ENCODE measurements at places on chromosomes 16 and 17.

DNA sequence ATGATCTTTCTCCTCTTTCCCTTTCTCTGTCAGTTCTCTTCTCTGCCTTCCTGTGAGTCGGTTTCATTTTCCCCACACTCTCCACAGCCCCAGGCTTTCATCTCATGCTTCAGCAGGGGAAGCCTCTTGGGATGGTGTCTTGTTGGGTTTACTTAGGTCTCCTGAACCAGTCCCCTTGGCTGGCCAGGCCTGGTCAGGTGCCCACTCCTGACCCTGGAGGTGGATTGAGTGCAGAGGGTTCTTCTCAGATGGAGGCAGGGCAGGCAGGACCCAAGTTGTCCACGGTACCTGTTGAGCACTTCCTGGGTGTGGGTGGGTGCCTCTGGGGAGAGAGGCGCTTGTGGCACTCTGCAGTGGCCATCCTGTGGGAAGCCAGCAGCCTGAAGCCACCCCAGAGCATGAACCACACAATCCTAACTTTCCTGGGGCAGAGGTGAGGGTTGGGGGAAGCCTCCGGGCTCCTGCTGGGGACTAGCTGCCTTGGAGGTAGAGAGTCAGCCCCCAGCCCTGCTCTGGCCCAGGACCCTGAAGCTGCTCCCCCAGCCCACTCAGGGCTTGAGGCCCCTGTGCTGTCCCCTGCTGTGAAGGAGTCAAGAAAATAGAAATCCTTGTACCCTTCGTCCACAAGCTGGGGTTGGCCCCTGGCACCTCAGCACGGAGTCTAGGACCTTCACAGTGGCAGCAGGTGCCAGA lies 2.0 kb upstream of the RAP1GAP2 start:
- DNase-seq: no peak

GRCh38 chr16:49461517-49461951 lies 87.9 kb downstream of the C16orf78 start:
- no peak for DNase-seq

- no peak for DNase-seq
Observed at GRCh38 chr16:66824006-66824405, 6.8 kb downstream of the NAE1 start.

DNA sequence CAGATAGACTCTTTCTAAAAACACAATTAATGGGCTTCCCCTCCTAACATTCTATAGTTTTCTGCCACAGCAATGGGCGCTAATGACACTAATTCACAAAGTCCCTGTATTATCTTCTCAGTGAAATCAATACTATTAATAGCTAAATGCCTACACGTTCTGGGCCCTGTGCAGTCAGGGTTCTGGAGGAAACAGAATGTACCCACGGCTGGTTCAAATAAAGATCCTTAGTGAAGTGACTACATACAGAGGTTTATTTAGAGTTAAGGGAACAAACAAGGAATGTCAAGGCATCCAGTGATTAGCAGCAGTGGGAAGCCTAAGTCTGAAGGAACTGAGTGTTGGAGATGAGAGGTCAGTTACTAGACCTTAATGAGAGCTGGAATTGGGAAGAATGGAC lies 43.5 kb upstream of the MTMR4 start:
- no peak for DNase-seq

DNA sequence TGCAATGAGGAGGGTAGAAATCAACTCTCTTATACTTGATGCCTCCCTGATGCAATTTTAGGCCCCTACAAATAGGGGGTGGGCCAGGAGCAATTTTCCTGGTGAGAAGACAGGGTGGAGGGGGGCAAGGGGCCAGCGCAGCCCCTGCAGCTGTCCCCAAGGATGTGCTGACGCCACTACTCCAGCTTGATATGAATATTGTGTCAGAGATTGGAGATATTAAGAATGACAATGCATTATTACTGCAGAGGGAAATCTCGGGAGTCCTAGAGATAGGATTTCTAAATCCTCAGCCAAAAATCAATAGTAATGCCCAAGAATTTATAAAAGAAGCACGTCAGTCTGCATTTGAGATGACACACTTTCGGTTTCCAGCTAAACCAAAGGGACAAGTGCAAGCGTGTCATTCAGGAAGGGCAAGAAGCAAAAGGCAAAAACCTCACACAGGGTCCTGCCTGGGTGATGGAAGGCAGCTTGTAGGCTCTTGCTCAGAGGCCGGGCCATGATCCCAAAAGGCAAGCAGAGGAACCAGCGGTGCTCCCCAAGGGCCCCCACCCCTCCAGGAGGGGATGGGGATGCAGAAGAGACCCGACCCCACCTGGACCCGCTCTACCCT lies 178.8 kb downstream of the C16orf78 start:
- DNase-seq: no peak

All from NK-92 treated with Interleukin-12 subunit alpha and Interleukin-12 subunit beta, amount 100 ng/mL, for 24 hours (cell line).